Activated T-helper 1 cell treated with Interleukin-2 at 50 U/mL for 16 hours (primary cell): ENCODE measurements at places on chromosomes 5 and 9.

- DNase-seq: no peak
These were observed 8.2 kb downstream of the OTULIN start for GRCh38 chr5:14672484-14673394.

- no peak for DNase-seq
These were observed 28.2 kb upstream of the CPLX2 start for GRCh38 chr5:175842951-175843793.

- DNase-seq: no peak
These were observed 63.3 kb downstream of the RASGRF2 start for GRCh38 chr5:81023261-81023970.

GRCh38 chr5:58481828-58482227 lies 9.4 kb upstream of the GAPT start:
- no peak for DNase-seq

DNA sequence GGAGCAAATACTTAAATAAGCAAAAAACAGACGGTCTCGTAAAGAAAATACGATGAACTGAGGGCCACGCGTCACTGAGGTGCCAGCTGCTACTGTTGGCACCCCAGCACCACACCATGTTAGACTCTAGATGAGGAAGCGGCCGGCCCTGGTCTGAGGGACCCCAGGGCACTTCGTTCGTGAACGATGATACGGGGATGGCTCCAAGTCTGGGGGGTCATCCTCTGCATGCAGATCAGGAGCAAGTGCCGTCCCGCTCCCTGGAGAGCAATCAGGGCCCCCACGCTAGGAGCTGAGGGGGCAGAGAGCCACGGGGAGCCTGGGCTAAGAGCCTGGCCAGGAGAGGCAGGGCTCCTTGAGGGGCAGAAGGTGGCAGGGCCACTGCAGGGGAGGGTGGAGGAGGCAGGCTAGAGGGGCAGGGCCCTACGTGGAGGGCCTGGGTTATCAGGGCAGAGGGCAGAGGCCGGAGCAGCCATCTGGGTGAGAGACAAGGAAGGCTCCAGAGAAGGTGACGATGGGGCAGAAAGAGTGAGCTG lies 24.1 kb downstream of the SARDH start:
- no peak for DNase-seq

DNA sequence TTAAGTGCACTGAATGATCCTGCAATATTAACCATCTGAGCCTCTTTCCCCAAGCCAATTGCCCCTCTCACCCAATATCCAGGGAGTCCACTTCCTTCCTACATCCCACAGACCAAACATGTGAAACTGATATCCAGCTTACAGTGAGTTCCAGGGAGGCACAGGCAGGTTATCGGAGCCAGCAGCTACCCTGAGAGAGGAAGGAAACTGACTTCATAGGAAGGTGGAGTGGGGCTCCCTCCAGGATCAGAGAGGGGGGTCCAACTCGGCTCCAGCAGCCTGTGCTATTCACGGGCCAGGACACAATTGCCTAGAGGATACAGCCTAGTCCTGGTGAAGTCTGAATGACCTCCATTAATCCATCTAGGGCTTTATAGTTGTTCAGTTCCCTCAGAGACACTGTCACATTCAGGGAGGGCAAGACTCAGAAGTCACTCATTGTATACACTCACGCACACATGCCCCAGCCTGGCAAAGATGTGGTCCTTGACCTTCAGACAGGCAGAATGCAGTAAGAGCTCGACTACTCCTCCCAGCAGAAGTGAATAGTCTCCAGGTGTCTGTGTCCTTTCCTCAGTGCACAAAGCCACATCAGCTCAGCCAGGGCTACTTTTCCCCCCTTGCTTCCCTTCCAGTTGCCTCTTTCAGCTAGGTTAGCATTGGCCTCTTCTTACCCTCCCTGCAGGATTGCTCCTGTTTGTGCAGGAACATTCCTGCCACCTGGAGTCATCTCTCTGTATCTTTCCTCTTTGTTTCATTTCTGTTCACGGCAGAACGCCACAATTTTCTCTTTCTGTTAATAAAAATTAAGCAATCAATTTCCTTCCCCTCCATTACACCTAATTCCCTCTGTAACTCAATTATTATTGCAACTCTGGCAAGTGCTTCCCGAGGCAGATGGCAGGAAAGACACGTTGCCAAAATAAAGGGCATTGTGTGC lies 501.7 kb downstream of the ARHGEF28 start:
- DNase-seq: no peak

- no peak for DNase-seq
These were observed 66.8 kb downstream of the RAB3C start for GRCh38 chr5:58649716-58650115.

DNA sequence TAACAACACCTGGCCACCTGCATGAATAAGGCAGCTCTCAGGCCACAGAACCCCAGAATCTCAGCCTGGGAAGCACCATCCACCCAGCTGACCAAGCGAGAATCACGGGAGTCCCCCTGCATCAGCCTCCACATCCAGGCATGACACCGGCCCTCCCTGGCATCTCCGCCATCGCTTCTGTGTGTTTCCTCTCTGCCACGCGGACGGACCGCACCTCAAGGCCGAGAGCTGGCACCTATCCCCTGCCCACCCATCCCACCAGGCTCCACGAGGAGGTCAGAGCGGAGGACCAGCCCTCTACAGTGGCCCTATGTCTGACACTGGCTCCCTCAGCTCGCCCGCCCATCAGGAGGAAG lies 134.7 kb downstream of the COL23A1 start:
- no peak for DNase-seq

GRCh38 chr9:133226219-133227171 lies 17.4 kb upstream of the OBP2B start:
- DNase-seq: no peak

DNA sequence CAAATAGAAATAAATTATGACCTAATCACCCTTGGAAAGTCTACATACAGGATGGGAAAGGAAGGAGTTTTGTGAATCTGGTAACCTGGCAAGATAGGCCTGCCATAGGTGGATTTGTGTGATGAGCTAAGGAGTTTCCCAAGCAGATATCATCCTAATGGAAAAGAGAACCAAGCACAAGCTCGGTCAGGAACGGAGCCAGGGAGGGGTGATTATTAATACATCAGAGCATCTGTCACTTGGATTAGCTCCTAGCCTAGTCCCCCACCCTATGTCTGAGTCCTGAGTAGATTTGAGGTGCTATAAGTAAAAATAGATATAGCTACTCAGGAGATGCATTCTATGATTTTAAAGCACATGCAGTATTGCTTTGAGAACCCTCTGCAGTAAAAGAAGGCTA lies 57.3 kb upstream of the SMARCA2 start:
- DNase-seq: no peak

DNA sequence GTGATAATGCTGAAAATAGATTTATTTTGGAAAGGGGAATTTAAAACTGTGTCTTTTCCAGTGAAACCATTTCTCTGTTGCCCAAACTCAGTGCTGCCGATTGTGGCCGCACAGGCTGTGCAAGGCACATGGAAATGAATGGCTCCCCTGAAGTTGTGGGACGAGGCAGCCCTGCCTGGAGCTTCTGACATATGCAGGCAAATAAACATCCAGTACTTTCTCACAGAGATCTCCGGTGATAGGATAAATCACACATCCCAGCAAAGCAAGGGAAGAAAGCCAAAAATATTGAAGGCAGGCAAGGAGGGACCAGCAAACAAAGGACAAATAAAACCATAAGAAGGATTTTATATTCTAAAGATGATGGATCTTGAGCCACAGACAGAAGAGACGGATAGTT lies 464.5 kb downstream of the MTRR start:
- DNase-seq: no peak

DNA sequence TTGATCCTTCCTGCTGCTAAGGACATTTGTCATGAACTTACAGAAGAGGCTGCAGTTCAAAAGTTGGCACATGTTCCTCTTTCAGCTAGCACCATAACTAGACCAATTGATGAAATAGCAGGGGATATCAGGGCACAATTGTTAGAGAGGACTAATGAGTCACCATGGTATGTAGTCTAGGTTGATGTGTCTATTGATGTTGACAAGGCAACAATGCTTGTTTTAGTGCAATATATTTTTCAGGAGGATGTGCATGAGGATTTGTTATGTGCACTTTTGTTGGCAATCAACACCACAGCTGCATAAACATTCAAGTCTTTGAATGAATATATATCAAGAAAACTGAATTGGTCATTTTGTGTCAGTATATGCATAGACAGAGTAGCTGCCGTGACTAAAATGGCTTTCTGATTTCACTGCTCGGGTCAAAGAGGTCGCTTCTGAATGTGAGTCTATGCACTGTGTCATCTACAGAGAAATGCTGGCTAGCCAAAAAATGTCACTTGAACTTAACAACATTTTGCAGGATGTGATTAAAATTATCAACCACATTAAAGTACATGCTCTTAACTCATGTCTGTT lies 68.0 kb downstream of the FGF10 start:
- DNase-seq: no peak

- DNase-seq: no peak
These were observed 117.2 kb upstream of the CCDC112 start for GRCh38 chr5:115413651-115414050.

- DNase-seq: no peak
These were observed 71.4 kb downstream of the DCP2 start for GRCh38 chr5:113047733-113048652.

DNA sequence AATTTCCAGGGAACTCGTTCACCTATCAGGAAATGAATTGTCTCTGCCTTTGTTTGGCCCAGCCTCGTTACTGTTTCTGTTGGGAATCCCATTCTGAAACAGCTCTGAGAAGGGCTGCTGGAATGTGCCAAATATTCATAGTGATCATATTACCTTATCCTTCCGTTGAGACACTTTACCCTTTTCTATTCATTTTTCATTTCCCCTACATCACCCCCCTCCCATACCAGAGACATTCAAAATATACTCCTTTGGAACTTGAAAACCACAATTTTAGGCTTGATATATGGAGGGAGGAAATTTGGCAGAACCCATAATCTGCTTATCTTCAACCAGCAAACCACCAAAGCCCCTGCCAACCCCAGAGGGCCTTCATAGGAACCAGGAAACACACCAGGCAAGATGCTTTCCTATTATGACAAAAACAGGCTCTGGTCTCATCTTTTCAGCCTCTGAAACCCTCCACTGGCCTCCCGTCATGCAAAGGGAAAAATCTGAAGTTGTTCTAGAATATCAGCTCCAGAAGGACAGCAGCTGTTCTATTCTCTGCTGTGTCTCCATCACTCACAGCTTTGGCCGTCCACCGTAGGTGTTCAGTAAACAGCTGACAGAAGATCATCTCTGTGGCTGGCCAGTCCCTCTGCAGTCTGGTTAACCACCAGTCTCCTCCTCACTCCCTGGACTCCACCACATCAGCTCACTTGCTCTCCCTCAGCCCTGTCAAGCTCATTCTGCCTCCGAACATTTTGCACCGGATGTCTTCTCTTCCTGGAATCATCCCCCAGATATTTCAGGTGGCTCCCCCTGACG lies 217.2 kb upstream of the WWC1 start:
- no peak for DNase-seq
